ENCODE measurements at places on chromosomes 16 and 17.

DNA sequence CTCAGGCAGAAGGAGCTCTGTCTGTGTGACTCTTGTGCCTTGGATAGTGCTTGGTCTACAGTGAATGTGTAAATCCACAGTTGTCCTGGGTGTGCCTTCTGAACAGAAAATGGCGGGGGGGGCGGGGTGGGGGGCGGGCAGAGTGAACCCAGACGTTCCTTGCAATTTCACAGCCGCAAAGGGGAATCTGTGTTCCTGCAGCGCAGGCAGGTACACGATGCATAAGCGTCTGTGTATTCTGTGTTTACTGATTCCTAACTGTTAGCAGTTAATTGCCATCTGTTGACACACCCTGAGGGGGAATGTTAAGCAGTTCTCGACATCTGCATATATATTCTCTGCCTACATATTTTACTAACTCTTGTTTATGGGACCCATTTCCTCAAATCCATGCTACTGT, 123.5 kb upstream of the ZFHX3 start:
- H3K4me1 ChIP-seq = peaks cover 8% of the 10 kb centered on the region
- H3K36me3 ChIP-seq = no peaks in the 10 kb centered on the region
- H3K4me3 ChIP-seq = no peak overlapping the region
- no peak for DNase-seq
- H3K27me3 ChIP-seq = peaks cover 8% of the 10 kb centered on the region

DNA sequence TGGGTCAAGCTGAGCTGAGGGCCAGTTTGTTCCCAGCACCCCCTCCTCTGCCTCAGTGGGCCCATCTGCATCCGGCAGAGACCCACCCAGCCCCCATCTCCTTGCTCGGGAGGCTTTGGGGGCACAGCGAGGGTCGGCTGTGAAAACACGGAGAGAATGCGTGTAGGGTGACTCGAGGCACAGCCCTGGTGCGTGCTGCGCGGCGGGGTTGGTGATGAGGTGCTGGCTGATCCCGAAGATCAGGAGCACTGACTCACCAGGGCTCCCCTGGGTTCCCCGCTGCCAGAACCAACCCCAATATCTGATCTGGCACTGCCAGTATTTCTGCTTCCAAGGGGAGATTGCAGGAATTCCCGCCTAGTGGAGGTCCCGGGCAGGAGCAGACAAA, 7.5 kb upstream of the KRT17 start:
- no peaks in the 10 kb centered on the region for H3K36me3 ChIP-seq
- peaks cover 8% of the 10 kb centered on the region for H3K27me3 ChIP-seq
- DNase-seq = no peak
- H3K4me1 ChIP-seq = no peaks in the 10 kb centered on the region

- H3K27ac ChIP-seq = peak overlapping the region; percentile 28
- DNase-seq = no peak
- peaks cover 7% of the 10 kb centered on the region for H3K36me3 ChIP-seq
- no peak overlapping the region for H3K4me3 ChIP-seq
- H3K27me3 ChIP-seq = no peaks in the 10 kb centered on the region
These were observed 11.7 kb downstream of the NDUFAB1 start for GRCh38 chr16:23584186-23585076.

DNA sequence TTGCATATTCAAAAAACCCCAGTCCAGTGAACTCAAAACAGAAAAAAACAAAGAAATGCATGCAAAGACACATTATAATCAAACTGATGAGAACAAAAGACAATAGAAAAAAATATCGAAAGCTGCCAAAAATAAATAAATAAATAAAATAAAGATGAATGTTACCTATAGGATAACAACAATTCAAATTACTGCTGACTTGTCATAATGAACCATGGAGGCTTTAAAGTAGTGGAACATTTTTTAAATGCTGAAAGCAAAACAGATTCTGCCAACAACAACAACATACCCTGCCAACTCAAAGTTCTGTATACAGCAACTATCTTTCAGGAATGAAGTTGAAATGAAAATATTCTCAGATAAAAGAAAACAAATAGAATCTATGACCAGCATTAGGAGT, 116.6 kb downstream of the CBLN1 start:
- H3K27me3 ChIP-seq = peaks cover 5% of the 10 kb centered on the region
- H3K27ac ChIP-seq = no peak overlapping the region
- H3K4me3 ChIP-seq = no peak overlapping the region
- DNase-seq = no peak

DNA sequence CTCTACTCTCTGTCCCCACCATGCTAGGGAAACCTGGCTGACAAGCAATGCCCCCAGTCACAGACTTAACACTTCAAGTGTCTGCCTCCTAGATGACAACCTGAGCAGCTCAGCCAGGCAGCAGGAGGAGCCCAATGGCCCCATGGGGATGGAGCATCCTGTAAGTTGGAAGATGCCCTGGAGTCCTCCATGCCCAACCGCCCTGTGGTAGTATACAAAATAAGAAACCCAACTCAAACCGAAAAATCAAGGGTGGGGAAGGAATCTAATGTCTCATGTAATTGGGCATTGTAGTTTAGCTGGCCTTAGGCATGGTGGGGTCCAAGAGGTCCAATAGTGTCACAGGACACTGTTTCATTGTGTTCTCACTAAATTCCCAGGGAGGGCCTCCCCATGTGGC, 104.0 kb downstream of the AIPL1 start:
- no peaks in the 10 kb centered on the region for H3K36me3 ChIP-seq
- no peak overlapping the region for H3K4me3 ChIP-seq
- no peak overlapping the region for H3K27ac ChIP-seq
- no peak for DNase-seq
- peaks cover 29% of the 10 kb centered on the region for H3K27me3 ChIP-seq

DNA sequence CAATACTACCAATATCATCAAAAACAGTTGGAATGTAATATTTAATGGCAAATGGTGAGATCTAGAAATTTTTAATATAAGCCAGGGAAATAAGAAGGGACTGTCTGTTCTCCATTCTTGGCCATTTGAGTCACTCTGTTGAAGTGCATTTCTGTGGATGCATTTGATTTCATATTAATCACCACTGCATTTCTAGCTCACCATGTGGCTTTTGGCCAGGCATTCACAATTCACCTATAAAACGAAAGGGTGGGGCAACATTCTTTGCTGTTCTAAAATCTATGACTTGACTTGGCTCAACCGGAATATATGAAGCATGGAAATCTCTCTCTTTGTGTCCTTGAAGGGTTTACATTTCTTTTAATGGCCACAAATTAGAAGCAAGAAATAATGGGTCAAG, 483.0 kb downstream of the SLC39A11 start:
- peaks cover 22% of the 10 kb centered on the region for H3K27me3 ChIP-seq
- no peaks in the 10 kb centered on the region for H3K4me1 ChIP-seq
- no peak overlapping the region for H3K27ac ChIP-seq
- H3K4me3 ChIP-seq = no peak overlapping the region
- peaks cover 14% of the 10 kb centered on the region for H3K36me3 ChIP-seq
- no peak for DNase-seq

- no peak overlapping the region for H3K4me3 ChIP-seq
- peaks cover 18% of the 10 kb centered on the region for H3K36me3 ChIP-seq
These were observed 12.6 kb downstream of the MAP3K3 start for GRCh38 chr17:63634816-63635215.
